ENCODE measurements at places on chromosomes 12 and 14.

DNA sequence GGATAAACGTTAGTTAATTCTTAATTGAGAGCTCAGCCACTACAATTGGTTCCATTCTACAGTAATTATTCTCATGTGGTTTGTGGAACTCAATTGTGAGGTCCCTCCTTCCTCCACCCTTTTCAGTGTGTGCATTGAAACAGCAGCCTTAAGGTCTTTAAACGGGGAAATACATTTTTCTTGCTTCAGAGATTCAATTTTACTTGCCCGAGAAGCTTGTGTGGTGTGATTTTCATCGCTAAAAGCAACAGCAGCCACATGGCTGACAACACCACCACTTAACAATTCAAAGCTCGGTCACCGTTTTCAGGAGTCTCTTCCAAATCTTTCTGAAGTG is 733 bp upstream of the PPFIBP1 start:
- no peak for DNase-seq

GRCh38 chr14:51310505-51310944 is 70.5 kb downstream of the TMX1 start:
- no peak for DNase-seq

GRCh38 chr12:19093218-19093617 is 36.3 kb upstream of the PLEKHA5 start:
- DNase-seq: no peak

DNA sequence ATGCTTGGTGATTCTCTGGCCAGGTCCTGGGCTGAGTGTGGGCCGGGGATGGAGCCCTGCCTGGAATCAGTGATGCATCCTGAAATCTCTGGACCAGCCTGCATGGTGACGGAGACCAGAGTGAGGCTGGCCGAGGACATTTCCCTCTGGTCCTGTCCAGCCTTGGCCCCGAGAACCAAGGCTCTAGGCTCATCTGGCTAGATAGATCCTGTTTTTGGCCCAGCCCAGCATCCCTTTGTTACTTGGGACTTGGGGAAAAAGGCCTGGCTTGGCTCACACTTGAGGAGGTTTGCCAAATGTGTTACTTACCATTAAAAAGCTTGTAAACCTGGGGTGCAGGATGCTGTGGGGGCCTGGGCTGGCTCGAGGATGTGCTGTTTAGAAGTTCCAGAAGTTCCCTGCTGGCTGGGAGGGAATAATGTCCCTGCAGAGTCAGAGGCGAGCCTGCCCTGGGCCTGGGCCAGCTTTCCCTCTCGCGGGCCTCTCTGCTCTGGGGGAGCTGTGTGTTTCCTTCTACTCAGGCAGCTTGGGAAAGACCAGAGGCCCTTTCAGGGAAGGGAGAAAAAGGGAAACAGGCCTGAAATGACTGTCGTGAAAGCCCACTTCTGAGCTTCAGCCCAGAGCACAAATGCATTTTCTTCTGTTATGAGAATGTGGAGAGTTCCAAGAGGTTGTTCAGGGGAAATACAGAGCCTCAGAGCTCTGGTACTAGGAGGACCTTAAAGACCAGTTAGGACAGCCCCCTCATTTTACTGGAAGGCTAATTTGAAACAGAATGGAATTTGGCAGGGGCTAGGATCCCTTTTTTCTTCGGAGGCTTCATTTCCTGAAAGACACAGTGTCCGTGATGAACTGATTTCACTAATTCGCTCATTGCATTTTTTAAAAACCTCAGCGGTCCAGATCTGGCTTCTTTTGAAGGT is 47.2 kb upstream of the CTDSP2 start:
- DNase-seq: no peak

- DNase-seq: no peak
Measured at GRCh38 chr14:22152903-22153302, 436.1 kb downstream of the DAD1 start.

GRCh38 chr12:54277823-54278276 is 2.1 kb downstream of the CBX5 start:
- no peak for DNase-seq

DNA sequence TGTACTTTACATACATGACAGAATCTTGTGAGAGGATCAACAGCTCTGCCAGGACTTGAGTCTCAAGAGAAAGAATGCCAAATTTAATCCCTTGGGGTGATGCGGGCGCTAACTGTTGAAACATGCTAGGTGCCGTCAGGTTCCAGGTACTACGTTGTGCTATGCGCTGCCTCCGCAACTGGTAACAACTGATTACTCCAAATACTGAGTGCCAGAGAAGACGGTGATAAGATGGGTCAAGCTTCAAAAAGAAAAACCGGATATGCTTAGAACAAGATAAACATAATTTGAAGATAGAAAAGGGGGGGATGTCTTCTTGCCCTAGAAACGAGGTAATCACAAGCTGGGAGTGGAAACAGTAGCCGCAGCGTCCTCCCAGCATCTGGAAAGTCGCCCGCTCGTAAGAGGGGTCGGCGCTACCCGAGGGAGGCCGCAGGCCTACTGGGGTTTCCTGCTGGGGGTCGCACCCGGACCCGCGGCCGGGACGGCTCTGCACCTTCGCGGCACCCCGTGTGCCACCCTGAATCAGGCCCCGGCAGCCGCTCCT is 678 bp downstream of the ZBTB25 start:
- DNase-seq: no peak

DNA sequence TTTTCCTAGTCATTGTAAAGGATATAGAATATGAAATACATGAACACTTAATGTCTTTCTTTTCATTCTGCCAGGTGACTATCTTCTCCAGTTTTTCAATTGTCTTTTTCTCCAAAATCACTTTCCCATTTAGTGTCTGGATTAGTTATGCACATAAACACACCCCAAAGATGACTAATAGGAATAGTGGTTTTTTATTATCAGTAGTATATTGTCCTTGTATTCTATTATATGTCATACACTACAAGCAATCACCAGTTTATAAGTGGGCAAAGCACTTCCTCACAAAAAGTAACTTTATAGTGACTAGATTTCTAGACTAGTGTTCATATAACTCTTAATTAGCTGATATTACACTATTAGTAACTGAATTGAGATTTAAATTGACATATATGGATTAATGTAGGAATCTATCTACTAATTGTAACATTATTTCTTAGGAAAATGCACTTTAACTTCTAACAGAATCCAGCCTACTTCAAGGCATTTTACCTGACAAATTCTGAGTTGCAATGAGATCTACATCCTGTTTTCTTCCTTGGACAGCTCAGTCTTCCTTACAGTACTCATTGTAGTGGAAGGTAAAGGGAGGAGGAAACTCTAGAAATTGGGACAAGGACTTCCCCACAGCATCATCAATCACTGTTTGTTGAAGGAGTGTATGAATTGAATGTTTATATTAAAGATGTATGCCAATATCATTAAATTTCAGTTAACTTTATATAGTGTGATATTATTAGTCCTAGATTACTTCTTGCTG is 186.1 kb upstream of the GARIN2 start:
- no peak for DNase-seq

- DNase-seq: no peak
Measured at GRCh38 chr14:98170575-98170974, 1101.4 kb downstream of the BCL11B start.

DNA sequence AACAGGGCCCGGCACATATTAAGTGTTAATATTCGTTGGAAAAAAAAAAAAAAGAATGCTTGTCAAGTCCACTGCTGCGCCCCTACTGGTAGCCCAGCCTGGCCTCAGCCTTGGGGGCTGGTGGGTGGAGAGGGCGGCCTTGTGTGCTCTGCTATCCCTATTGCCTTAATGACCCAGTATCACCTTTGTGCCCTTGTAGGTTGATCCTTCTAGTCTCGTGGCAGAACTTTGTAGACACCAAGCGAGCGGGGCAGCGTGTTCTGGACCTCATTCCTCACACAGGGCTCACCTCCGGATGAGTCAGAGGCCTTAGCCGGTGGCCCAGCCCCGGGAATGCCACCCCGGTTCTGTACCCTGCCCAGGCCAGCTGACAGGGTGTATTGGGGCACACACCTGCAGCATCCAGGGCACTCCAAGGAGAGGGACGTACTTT is 1.8 kb upstream of the RCOR1 start:
- no peak for DNase-seq

- DNase-seq: no peak
Measured at GRCh38 chr12:98352218-98352811, 163.1 kb upstream of the TMPO start.

- no peak for DNase-seq
Measured at GRCh38 chr12:106582641-106583230, at the start of gene RFX4. Gene RFX4, plus strand, starts transcription at chr12:106583004. Its CDS starts 317 bp downstream, at chr12:106583321.
